ENCODE measurements at places on chromosomes 16 and 17. TPM values are rescaled to one million over a fixed set of nuclear protein-coding genes. Genes with fewer than 3 reads are reported as not detected.

Gene HASPIN
- total RNA-seq, result 20.3 TPM

- H3K36me3 ChIP-seq, result no peaks in the 10 kb centered on the region
- no peaks in the 10 kb centered on the region for H3K27me3 ChIP-seq
- peak; percentile 68 for DNase-seq
These were observed 1.7 kb downstream of the MYOCD start for GRCh38 chr17:12667299-12667958.

GRCh38 chr17:30920282-30920681, 1.5 kb upstream of the ADAP2 start:
- no peak overlapping the region for H3K4me3 ChIP-seq
- no peaks in the 10 kb centered on the region for H3K27me3 ChIP-seq
- no peaks in the 10 kb centered on the region for H3K36me3 ChIP-seq
- DNase-seq, result no peak

GRCh38 chr16:52812678-52813556, 239.8 kb downstream of the CHD9NB start:
- H3K27ac ChIP-seq, result no peak overlapping the region
- no peaks in the 10 kb centered on the region for H3K4me1 ChIP-seq
- no peak overlapping the region for H3K4me3 ChIP-seq
- no peak for DNase-seq
- H3K27me3 ChIP-seq, result no peaks in the 10 kb centered on the region

- DNase-seq, result peak; percentile 61
- no peak overlapping the region for H3K27ac ChIP-seq
- H3K4me1 ChIP-seq, result peaks cover 32% of the 10 kb centered on the region
- no peaks in the 10 kb centered on the region for H3K27me3 ChIP-seq
- no peaks in the 10 kb centered on the region for H3K36me3 ChIP-seq
These were observed 981 bp downstream of the KCNH4 start for GRCh38 chr17:42179911-42180410.

DNA sequence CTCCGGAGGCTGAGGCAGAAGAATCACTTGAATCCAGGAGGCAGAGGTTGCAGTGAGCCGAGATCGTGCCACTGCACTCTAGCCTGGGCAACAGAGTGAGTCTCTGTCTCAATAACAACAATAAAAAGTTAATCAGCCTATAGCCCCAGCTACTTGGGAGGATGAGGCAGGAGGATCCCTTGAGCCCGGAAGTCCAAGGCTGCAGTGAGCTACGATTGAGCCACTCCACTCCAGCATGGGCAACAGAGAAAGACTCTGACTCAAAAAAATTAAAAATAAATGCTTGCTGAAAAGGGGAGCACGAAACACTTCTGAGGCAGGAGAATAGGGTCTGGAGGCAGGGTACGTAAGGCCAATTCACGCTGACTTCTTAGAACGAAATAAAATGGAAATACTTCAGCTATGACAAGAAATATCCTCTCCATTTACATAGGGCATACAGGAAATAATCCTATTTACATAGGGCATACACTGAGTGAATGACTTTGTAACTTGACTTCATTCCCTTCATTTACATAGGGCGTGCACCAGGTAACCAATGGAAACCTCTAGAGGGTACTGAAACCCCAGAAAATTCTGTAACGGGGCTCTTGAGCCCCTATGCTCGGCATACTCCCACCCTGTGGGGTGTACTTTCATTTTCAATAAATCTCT, 3.2 kb upstream of the PRPSAP1 start:
- peak; percentile 74 for DNase-seq
- no peaks in the 10 kb centered on the region for H3K36me3 ChIP-seq
- H3K27me3 ChIP-seq, result no peaks in the 10 kb centered on the region
- H3K4me3 ChIP-seq, result peak overlapping the region; percentile 55
- H3K4me1 ChIP-seq, result peaks cover 32% of the 10 kb centered on the region
- H3K27ac ChIP-seq, result peak overlapping the region; percentile 41

DNA sequence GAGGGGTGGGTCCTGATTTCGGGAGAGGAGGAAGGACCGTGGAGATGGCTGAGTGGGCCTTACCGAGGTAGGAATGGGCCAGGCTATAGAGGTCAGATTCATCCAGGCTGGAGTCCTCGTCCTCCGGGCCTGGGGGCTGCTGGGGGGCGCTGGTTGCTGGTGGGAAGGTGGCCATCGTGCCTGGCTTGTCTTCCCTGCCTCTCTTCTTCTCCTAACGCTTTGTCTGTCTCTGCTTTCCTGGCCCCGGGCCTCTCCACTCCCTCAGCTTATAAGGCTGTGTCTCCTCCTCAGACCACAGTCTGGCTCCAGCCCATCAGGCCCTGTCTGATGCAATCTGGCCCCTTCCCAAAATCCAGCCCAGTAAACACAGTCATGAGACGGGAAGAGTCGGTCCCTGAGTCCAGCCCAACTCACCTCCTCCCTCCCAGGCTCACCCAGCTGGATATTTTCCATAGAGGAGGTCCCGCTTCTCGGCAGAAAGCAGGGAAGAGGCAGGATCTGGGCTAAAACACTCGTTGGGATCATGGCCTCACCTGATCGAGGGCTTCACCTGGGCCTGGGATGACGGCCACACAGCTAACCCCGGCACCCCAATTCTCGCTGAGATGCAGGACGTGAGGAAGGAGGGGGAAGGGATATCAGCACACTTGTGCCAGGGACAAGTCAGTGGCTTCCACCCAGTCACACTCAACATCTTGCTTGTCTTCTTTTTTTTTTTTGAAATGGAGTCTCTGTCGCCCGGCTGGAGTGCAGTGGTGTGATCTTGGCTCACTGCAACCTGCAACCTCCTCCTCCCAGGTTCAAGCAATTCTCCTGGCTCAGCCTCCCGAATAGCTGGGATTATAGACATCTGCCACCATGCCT, at the start of gene NUPR1:
TSS of gene NUPR1 (minus strand) at position 242 of the 864 bp plus-strand sequence. CDS start at position 175, 67 bp downstream.
- peak; percentile 29 for DNase-seq
- H3K4me3 ChIP-seq, result no peak within 1 kb of the TSS
- no peaks in the 10 kb centered on the region for H3K27me3 ChIP-seq
- H3K27ac ChIP-seq, result no peak within 1 kb of the TSS

GRCh38 chr17:59798111-59798510, 90.7 kb downstream of the VMP1 start:
- H3K4me3 ChIP-seq, result no peak overlapping the region
- H3K4me1 ChIP-seq, result peaks cover 2% of the 10 kb centered on the region
- DNase-seq, result peak; percentile 29
- H3K27ac ChIP-seq, result no peak overlapping the region
- H3K27me3 ChIP-seq, result no peaks in the 10 kb centered on the region
- peaks cover 4% of the 10 kb centered on the region for H3K36me3 ChIP-seq

Gene TXNDC17
- total RNA-seq, result 83.2 TPM

DNA sequence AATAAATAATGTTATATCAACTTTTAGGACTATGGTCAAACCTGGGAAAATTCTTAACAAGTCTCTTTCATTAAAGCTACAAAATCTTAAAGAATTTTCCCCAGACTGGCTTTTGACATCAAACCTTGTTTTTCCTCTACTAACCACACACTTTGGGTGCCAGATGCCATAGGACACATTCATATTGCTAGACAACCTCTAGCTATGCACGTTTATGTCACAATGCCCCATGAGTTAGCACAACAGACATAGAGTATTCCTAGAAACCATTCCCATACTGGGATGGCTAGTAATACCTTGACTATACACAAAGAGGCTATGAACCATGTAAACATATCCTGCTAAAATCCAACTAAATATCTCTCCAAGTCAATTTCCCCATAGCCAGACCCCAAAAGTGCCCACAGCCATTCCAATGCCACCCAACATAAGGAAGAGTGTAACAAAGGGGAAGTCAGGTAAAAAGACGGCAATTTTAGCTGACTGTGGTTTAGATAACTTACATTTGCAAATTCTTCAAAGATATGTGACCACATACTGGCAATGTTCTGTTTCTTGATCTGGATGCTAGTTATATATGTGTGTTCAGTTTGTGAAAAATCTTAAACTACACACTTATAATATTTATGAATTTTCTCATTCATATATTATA, 23.4 kb downstream of the SMURF2 start:
- no peak overlapping the region for H3K4me3 ChIP-seq
- no peak for DNase-seq
- H3K27me3 ChIP-seq, result no peaks in the 10 kb centered on the region
- H3K4me1 ChIP-seq, result peaks cover 12% of the 10 kb centered on the region
- no peaks in the 10 kb centered on the region for H3K36me3 ChIP-seq

GRCh38 chr17:81713004-81713555, 996 bp downstream of the SLC25A10 start:
- H3K27ac ChIP-seq, result peak overlapping the region; percentile 11
- peak overlapping the region; percentile 90 for H3K4me3 ChIP-seq
- 0 out of 2 replicates have a peak, but pooled peaks cover 3% of the 10 kb centered on the region for H3K36me3 ChIP-seq
- peak; percentile 62 for DNase-seq
- no peaks in the 10 kb centered on the region for H3K27me3 ChIP-seq

- no peak overlapping the region for H3K27ac ChIP-seq
- H3K4me1 ChIP-seq, result no peaks in the 10 kb centered on the region
- H3K4me3 ChIP-seq, result no peak overlapping the region
- H3K27me3 ChIP-seq, result no peaks in the 10 kb centered on the region
- no peak for DNase-seq
These were observed 45.4 kb downstream of the CDH1 start for GRCh38 chr16:68782198-68783174.

GRCh38 chr16:46884513-46885293, 541 bp downstream of the GPT2 start:
- peak; percentile 59 for DNase-seq
- peaks cover 41% of the 10 kb centered on the region for H3K4me1 ChIP-seq
- peak overlapping the region; percentile 43 for H3K27ac ChIP-seq
- H3K36me3 ChIP-seq, result peaks cover 3% of the 10 kb centered on the region
- H3K27me3 ChIP-seq, result no peaks in the 10 kb centered on the region

DNA sequence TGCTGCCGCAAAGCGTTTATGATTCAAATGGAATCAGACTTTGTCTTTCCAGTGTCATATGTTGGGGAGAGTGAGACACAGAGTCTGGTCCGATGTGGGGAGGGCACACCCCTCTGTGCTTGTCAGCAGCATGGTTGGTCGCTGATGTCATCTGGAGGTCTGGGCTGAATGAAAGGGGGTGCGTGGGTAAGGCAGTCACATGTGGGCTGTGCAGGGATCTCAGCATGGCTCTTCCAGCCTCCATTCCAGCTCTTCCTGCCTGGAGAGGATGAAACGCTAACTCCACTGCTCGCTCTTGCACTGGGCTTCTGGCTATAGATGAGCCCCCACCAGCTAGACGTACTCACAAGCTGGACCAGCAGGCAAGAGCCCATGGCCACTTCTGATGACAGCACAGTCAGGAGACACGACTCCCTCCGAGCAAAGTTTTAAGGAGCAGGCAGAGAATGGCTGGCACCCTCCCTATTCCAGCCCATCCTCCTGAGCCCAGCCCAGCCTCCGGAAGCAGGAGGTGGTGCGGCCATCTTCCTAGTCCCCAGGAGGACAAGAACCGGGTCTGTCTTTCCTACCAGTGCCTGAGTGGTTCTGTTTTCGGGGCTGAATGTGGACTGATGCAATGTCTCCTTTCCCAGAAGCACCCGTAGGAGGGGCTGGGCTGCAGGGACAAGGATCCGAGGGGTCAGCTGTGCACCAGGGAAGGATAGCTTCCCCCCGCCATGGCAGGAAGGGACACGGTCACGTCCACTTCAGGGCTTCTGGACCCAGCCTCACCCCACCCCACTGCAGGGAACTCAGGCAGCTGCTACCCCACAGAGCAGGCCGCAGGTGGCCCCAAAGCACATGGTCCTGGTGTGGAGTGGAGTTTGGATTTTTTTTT, 41.5 kb upstream of the CBFA2T3 start:
- H3K36me3 ChIP-seq, result no peaks in the 10 kb centered on the region
- H3K27ac ChIP-seq, result no peak overlapping the region
- no peaks in the 10 kb centered on the region for H3K27me3 ChIP-seq
- H3K4me1 ChIP-seq, result no peaks in the 10 kb centered on the region

Gene PLSCR3
- total RNA-seq, result 39.8 TPM

Gene CTRB1
- not detected for total RNA-seq

Gene RAP1GAP2
- 11.7 TPM for total RNA-seq

DNA sequence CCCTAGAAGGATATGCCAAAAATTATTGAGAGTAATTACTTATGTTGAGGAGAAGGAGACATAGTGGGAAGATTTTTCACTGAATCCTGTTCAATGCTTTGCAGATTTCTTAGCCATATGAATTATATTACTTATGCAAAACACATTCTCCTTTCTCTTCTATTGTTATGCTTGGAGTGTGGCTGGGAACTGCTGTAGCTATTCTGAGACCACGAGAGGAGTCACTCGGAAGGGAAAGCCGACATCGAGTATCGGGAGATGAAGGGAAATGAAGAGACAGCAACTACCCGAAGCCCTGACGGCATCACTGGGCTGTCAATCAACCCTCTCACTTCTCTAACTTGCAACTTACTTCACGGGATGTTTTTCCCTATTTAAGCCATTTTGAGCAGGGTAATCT, 39.6 kb downstream of the STX8 start:
- no peak for DNase-seq
- H3K36me3 ChIP-seq, result no peaks in the 10 kb centered on the region
- H3K27ac ChIP-seq, result no peak overlapping the region

DNA sequence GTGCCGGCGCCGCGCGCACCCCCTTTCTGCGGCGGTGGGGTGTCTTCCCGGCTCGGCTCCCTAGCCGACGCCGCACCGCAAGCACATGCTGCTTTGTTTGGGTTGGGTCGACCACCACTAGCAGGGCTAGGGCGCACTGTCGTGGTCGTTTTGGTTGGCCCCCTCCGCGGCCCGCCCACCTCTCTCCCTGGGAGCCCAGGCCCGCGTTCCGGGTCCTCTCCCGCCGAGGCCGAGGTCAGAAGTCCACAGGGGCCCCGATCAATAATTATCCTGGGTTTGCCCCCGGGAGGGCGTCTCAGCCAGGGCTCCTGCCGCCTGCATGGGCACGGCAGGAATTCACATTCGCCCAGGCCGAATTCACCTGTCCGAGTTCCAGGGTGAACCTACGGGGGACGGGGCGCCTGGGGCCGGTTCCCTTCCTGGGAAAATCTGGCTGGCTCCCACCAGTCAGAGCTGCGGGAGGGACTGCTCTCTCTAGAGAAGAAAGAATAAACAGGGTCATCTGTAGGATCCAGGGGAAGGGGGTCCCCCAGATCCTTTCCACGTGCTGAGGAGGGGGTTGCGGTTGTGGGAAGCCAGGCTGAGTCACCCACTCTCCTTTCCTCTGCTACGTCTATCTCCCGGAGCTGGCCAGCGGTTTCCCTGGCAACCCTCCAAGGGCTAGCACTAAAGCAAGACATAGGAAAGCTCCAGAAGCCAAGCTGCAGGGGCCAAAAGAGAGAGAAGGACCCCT, 584 bp upstream of the STAT5B start:
- H3K4me3 ChIP-seq, result peak overlapping the region; percentile 81
- H3K36me3 ChIP-seq, result no peaks in the 10 kb centered on the region
- H3K27me3 ChIP-seq, result no peaks in the 10 kb centered on the region
- peaks cover 51% of the 10 kb centered on the region for H3K4me1 ChIP-seq
- H3K27ac ChIP-seq, result peak overlapping the region; percentile 94

DNA sequence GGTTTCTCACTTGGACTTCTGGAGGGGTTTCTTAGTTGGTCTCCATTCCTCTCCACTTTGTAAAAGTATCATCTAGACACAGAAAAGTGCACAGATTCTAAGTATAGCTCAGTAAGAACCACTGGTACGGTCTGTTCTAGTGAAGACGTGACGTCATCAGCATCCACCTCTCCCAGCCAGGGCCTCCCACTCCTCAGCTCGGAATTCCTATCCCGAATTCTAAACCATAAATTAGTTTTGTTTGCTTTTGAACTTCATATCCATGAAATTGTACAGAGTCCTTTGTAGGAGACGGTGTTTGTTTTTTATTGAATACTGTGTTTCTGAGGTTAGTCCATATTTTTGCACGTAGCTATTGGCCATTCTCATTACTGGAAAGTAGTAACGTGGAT, 25.5 kb downstream of the FOXK2 start:
- H3K27ac ChIP-seq, result no peak overlapping the region
- peak overlapping the region; percentile 42 for H3K4me3 ChIP-seq
